ENCODE measurements at places on chromosomes 1 and 21. TPM values are rescaled to one million over a fixed set of nuclear protein-coding genes. Genes with fewer than 3 reads are reported as not detected.

The CD5L gene
- polyA plus RNA-seq, result not detected

The KRTAP19-3 gene
- polyA plus RNA-seq, result not detected

The LAX1 gene
- 0.17 TPM for polyA plus RNA-seq

The HFM1 gene
- 1.8 TPM for polyA plus RNA-seq

The KCNE1 gene
- 0.28 TPM for polyA plus RNA-seq

The BRINP2 gene
- polyA plus RNA-seq, result 0.17 TPM

The LGR6 gene
- 0.34 TPM for polyA plus RNA-seq

The RNF2 gene
- polyA plus RNA-seq, result 34.5 TPM

The TMPRSS3 gene
- not detected for polyA plus RNA-seq

The KCNH1 gene
- 0.49 TPM for polyA plus RNA-seq

The UBE2U gene
- polyA plus RNA-seq, result not detected

The DMBX1 gene
- not detected for polyA plus RNA-seq

The VSIG8 gene
- polyA plus RNA-seq, result not detected

The TCHHL1 gene
- polyA plus RNA-seq, result not detected

The MRAP gene
- polyA plus RNA-seq, result 2.6 TPM

The PSRC1 gene
- 11.1 TPM for polyA plus RNA-seq

The SFT2D2 gene
- 8.6 TPM for polyA plus RNA-seq

The ADGRL2 gene
- 75.7 TPM for polyA plus RNA-seq

The AMY2A gene
- polyA plus RNA-seq, result not detected

The PKLR gene
- polyA plus RNA-seq, result 0.37 TPM

The ZBED6 gene
- 11.3 TPM for polyA plus RNA-seq

The MARK1 gene
- polyA plus RNA-seq, result 12.0 TPM

The DIRAS3 gene
- 3.9 TPM for polyA plus RNA-seq

The PLA2G2F gene
- not detected for polyA plus RNA-seq

The IL20 gene
- polyA plus RNA-seq, result not detected

The MR1 gene
- 3.3 TPM for polyA plus RNA-seq

The SLFNL1 gene
- 0.68 TPM for polyA plus RNA-seq

The EXOC8 gene
- 6.2 TPM for polyA plus RNA-seq

The EPHA8 gene
- polyA plus RNA-seq, result not detected

The PLA2G2C gene
- not detected for polyA plus RNA-seq

The TM2D1 gene
- polyA plus RNA-seq, result 43.6 TPM

The S100A1 gene
- polyA plus RNA-seq, result 11.6 TPM

The UBXN10 gene
- 0.08 TPM for polyA plus RNA-seq

The ANKRD65 gene
- polyA plus RNA-seq, result 24.7 TPM

The BSND gene
- polyA plus RNA-seq, result 0.08 TPM

The PRAMEF20 gene
- not detected for polyA plus RNA-seq

The XPR1 gene
- polyA plus RNA-seq, result 9.3 TPM

The RYR2 gene
- 3.1 TPM for polyA plus RNA-seq

The TMCO4 gene
- 2.1 TPM for polyA plus RNA-seq

The NTNG1 gene
- 9.7 TPM for polyA plus RNA-seq

The SPRR2B gene
- not detected for polyA plus RNA-seq

The KIF17 gene
- polyA plus RNA-seq, result 4.2 TPM

The RAB7B gene
- polyA plus RNA-seq, result 12.2 TPM

The APOBEC4 gene
- not detected for polyA plus RNA-seq

The ZSWIM5 gene
- polyA plus RNA-seq, result 0.34 TPM

The ATP5PB gene
- 265 TPM for polyA plus RNA-seq

The DUSP12 gene
- polyA plus RNA-seq, result 26.3 TPM

The DRAXIN gene
- 0.26 TPM for polyA plus RNA-seq

The CFHR1 gene
- not detected for polyA plus RNA-seq

The BRDT gene
- polyA plus RNA-seq, result 0.37 TPM
